ENCODE measurements at places on chromosomes 11 and 22.

GRCh38 chr11:15627560-15627959 lies 512.8 kb downstream of the INSC start:
- DNase-seq = no peak

DNA sequence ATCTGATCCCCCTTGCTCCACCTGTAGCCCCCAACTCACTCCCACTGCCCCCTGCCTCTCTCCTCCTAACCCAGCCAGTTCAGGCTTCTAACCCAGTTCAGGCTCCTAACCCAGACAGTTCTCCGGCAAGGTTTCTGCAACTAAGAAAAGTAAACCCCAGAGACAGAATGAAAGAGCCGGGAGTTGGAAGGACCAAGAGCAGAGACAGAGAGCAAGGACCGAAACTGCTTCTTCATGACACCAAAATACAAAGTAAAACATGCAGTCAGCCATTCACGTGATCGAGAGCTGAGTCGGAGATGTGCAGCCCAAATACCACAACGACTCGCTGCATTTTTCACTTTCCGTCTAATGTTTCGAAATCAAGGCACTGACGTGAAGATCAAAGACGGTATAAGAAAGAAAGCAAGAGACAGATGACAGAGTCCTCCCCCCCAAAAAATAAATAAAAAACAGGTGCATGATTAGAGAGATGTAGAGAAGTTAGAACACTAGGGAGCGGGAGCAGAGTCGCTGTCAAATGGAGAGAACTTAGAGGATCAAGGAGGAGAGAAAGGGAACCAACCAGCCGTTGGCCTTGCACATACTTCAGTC lies 884 bp downstream of the IL10RA start:
- peak; percentile 71 for DNase-seq

GRCh38 chr11:57566905-57567514 lies 462 bp downstream of the UBE2L6 start:
- no peak for DNase-seq

DNA sequence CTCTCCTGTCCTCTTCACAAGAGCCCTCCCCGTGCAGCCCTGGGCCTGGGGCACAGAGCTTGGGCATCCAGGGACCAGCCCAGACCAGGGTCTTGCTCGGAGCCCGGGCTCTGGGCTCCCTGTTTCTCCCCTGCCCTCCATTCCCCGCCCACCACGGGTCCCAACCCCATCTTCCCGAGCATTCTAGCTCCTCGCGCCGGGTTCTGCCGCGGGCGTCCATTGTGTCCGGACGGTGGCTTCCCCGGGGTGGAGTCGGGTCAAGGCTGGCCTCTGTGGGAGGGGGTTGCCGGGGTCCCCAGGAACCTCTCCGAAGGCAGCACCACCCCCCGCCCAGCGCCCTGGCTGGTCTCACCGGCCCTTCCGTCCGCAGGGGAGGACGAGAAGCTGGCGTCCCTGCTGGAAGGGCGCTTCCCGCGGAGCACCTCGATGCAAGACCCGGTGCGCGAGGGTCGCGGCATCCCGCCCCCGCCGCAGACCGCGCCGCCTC lies 18.1 kb upstream of the ACR start:
- DNase-seq = no peak

DNA sequence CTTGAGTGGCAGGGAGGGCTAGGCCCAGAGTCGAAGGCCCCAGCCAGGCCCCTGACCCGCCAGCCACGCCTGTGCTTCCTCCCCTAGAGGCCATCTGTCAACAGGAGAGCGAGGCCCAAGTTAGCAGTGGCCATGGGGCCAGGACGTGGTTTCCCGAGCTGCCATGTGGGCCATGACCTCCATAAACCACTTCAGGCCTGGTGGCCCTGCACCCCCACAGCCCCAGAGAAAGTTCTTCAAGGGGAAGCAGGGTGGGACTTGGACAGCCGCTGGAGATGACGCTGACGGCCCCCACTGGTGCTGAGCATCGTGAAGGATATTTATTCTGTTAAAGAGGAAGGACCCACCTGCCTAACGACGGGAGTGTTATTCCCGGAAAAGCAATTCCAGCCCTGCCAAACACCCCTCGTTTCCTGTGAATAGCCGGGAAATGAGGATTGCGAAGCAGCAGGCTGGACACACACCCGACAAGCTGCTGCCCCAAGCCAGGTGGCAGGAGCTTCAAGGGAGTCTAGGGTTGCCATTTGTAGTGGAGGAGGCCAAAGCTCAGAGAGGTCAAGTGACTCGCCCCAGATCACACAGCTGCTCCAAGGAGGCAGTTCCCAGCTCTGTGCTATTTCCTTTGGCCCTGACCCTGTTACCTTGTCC lies 12.8 kb downstream of the PRR5 start:
- DNase-seq = no peak

DNA sequence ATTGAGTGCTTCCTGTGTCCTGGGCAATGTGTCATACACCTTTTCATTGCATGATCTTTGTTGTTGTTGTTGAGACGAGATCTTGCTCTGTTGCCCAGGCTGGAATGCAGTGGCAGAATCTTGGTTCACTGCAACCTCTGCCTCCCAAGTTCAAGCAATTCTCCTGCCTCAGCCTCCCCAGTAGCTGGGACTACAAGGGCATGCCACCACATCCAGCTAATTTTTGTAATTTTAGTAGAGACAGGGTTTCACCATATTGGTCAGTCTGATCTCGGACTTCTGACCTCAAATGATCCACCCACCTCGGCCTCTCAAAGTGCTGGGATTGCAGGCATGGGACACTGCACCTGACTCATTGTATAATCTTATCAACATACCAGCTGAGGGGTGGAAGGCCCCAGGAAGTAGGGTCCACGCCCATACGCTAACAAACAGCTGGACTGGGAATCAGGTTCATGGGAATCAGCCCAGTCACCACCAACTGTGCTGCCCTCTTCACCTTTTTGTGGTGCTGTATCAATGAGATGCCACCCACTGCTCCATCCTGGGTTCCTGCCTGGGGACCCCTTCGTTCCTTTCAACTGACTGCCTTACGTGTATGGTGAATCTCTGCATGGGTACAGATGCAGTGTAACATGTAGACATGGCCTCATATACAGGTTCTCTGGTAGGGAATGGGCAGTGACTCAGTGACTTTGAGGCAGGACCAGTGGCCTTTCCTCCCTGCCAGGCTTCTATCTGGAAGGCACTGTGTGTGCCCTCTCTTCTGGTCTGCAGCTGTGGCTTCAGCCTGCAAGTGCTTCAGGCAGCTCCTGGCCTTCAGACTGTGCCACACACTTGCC lies 32.5 kb upstream of the YWHAH start:
- DNase-seq = no peak

GRCh38 chr22:37431801-37432707 lies 4.8 kb upstream of the ELFN2 start:
- DNase-seq = no peak
